ENCODE measurements at places on chromosomes 1 and 21.

- DNase-seq, result no peak
These were observed 27.8 kb upstream of the FOXE3 start for GRCh38 chr1:47388030-47388890.

- no peak for DNase-seq
These were observed 50.5 kb upstream of the SLFNL1 start for GRCh38 chr1:41072051-41072450.

DNA sequence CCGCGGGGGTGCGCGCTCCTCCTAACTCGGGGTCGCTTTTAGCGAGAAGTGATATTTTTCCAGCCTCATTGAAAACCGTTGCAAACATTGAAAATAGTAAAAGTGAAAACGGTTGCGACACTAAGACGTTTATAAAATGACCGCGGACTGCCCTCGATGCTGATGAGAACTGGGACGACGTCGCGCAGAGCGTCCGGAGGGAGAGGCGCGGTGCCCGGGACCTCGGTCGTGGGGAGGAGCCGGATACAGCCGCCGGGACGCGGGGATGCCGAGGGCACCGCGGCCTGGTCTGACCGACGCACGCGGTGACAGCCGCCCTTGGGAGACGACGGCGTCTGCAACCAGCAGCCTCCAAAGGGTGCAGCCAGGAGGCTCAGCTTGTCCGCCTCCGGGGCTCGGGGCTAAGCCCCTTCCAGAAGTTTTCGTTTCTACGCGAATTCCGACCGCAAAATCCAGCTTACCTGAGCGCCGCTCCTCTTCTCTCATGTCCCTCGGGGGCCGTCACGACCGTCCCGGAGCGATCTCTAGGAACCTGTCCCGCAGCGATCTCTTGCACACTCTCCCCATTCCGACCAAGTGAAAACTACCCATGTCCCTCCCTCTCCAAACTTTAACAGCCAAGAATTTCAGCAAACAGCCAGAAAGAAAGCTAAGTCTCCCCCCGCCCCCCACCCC, 144.4 kb upstream of the ETS2 start:
- no peak for DNase-seq

DNA sequence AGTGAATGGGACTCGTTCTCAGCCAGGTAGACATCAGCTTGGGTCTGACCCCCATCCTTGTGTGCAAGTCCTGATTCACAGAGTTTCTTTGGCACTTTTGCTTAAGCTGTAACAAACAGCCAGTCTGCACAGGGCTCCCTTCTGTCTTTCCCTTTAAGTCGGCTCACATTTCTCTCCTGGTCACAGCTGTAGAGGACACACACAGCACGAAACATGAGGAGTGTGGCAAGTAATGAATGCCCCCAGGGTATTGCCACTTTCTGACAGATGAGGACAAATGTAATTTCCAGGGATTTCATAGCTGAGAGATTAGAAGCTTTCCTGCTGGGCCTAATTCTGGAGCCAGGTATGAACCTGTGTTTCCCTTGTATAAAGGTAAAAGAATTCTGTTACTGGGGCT, 423.5 kb downstream of the KIF26B start:
- no peak for DNase-seq

- no peak for DNase-seq
These were observed 37.5 kb upstream of the RCAN3 start for GRCh38 chr1:24465099-24465498.

DNA sequence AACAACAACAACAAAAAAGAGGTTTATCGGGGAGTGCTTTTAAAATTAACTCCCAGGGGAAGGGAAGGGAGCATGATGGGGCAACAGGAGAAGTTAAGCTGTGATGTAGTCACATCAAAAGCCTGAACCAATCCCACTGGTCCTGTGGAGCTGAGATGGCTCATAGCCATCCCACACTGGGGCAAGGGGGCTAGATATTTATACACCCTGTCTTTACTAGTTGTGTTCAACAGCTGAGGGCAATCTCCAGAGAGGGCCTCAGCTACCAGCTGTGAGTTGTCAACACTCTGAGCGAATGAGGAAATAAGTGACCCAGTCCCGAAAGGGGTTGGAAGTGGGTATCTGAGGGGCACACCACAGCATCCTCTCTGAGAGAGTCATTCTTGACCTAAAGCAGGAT, 31.0 kb upstream of the CREG1 start:
- no peak for DNase-seq

- DNase-seq, result no peak
These were observed 214.1 kb upstream of the L1TD1 start for GRCh38 chr1:61980561-61980960.

All from NCI-H1105 (cell line).